AG08395 (cell line): ENCODE measurements at places on chromosomes 6 and 20.

DNA sequence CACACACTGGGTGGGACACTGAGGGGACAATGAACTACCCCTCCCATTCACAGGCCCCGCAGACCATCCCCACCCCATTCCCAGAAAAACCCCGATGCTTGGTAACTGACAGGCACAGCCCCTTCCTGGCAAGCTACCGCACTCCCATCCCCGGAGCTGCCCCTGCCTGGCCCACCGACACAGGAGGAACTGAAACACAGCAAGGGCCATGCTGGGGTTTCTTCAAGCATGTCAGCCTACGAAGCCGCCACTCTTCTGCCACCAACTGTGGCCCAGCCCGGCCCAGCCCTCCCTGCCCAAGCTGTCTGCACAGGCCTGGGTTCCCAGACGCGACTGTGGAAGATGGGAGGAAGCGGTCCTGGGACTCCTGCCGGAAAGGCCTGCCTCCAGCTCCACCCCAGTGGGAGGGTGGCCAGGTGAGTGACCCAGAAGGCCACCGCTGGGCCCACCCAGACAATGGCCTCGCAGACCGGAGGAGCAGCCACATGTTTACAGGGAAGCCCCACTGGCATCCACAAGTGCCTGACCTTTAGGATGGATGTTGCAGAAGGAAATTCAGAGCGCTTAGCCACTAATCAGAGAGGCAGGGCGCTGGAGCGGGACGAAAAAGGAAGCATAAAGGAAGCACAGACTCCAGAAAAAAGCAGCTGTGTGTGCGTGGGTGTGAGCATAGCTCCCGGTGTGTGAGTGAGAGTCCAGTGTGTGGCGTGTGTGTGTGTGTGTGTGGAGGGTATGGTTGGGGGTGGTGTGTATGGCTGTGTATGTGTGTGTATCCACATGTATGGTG is 91.6 kb downstream of the PRND start:
- DNase-seq: no peak

GRCh38 chr6:134177753-134178160 is 125.3 kb upstream of the SLC2A12 start:
- DNase-seq: peak; percentile 56

DNA sequence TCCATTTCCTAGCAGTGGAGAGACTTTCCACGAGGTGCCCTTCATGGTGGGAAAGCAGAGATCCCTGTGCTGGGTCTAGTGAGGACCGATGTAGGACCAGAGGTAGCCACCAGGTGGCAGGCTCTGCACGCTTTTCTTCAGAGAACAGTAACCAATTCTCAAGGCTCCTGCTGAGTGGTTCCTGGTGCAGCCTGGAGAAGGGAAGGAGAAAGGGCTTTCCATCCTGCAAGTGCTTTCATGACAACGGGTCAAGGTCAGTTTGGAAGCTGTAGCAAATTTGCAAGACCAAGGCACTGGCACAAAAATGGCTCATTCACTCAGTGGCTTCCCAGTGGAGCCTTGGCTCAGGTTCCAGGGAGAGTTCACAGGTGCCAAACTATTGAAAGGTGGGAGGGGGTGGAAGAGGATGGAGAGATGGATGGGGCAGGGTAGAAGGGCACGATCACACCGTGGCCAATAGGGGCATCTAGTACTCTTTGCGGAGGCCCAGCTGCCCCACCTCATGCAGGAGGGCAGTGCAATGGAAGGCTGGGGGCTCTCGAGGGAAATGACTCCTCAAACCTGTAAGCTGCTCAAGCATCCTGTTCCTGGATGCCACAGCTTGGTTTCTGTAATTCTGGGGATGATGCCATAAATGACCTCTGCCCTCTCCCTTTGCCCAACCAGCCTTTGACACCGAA is 25.5 kb upstream of the KCNK16 start:
- DNase-seq: peak; percentile 93

DNA sequence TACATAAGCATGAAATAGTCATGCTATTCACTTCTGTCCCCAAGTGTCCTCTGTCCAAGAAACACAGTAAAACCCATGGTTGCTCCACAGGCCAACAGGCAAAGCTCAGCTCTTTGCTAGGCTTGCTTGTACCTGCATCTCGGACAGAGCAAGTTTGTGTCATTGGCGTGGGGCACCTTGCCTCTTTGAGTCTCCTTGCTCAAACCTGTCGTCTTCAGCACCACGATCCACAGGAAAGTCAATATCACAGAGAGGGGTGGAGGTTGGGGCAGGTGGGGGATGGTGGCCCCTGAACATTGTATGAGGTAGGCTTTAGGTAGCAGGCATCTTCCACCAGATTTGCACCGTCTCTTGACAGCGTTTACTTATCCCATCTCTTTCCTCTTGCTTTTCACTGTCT is 4.1 kb upstream of the TMEM14B start:
- no peak for DNase-seq

- DNase-seq: no peak
Measured at GRCh38 chr6:141024526-141024925, 1108.2 kb upstream of the GJE1 start.

GRCh38 chr6:157461000-157461915 is 80.3 kb downstream of the ZDHHC14 start:
- DNase-seq: no peak

DNA sequence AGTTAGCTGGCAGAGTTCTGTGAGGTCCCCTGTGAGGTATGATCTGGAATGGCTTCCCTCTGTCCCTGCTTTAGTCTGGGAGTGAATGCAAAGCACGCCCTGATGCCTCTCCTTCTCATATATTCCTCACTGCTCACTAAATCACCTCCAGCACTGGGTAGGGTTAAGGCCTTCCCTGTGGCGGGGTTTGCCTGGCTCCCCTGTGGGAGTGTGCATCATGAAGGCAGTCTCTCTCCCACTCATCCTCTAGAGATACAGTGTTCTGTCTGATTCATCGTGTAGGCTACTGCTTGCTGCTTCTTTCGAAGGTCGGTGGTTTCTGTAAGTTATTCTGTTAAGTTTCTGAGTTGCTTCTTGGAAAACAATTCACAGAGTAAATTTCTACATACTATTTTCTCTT is 420.0 kb upstream of the EYS start:
- no peak for DNase-seq

- no peak for DNase-seq
Measured at GRCh38 chr20:33490934-33491656, 1.2 kb downstream of the CBFA2T2 start.

DNA sequence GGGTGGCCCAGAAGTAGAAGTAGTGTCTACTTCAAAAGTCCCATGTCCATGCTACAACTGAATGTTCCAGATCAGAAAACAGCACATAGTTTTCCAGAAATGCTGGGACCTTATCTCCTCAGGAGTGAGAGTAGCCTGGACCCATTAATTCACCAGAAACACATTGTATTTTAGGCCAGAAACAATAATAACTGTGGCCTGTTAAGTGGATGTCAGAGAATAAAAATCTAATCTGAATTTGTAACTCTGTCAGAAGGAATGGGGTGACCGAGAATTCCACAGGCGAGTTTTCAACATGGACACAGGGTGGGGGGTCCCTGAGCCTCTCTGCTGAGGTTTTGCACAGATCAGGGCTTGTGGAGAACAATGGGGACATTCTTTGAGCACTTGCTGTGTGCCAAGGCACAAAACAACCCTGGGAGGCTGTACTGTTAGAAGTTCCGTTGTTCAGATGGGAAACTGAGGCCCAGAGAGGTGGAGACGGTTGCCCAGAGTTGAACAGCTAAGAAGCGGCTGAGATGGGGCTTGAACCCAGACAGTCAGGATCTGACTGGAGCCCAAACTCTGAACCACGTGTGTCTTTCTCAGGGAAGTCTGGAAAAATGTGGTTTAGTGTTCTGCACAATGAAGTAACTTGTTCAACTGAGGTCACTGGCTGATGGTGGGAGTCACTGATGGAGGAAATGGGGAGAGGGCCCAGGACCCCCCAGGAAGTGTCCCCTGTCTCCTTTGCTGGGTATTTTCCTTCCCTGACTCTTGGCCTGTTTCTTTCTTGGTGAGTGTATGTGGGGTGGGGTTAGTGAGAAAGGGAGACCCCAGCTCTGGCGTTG is 44.2 kb downstream of the SNAI1 start:
- no peak for DNase-seq

DNA sequence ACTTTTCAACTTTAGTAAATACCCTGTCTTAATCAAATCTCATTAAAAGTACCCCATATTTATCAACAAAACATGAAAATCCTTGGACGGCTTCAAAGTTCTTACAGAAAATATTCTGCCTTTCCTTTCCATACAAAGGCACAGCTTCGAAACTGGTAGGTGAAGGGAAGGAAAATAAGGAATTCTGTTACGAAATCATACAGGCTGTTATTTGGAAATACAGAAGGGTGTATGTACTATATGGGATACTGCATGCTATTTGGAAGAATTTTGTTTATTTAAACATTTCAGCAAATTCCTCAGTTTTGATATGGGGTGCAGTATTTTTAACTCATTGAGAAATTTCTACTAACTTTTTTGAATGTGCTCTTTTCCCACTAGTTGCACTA is 138.4 kb upstream of the BTN3A2 start:
- no peak for DNase-seq

- DNase-seq: peak; percentile 58
Measured at GRCh38 chr6:1381481-1382330, 7.7 kb upstream of the FOXF2 start.

- no peak for DNase-seq
Measured at GRCh38 chr6:46255528-46255927, 84.7 kb upstream of the ENPP5 start.

DNA sequence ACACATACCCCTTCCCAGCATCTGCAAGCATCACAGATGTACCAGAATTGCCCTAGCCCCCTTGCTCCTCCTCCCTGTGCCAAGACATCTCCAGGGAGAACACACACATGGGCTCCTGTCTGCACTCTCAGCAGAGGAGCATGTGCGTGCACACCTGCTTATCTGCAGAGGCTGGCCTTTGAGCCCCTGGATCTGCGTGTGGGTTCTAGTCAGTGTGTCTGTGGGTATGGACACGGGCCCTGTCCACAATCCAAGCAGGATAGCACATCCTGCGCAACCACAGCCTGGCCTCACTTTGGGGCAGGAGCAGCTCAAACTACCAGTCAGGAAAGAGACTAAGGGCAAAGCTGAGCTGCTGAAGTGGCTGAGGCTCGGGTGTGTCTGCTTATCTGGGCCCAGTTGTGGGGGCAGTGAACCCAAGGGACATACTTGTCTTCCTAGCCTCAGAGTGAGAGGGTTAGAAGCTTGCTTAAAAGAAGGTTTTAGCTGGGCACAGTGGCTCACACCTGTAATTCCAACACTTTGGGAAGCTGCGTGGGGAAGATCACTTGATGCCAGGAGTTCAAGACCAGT is 41.0 kb downstream of the HM13 start:
- DNase-seq: no peak

GRCh38 chr6:168715643-168716481 is 274.9 kb downstream of the SMOC2 start:
- no peak for DNase-seq

GRCh38 chr6:35640017-35640664 is 48.6 kb downstream of the FKBP5 start:
- no peak for DNase-seq

- DNase-seq: no peak
Measured at GRCh38 chr20:48194583-48194982, 409.3 kb upstream of the SULF2 start.

DNA sequence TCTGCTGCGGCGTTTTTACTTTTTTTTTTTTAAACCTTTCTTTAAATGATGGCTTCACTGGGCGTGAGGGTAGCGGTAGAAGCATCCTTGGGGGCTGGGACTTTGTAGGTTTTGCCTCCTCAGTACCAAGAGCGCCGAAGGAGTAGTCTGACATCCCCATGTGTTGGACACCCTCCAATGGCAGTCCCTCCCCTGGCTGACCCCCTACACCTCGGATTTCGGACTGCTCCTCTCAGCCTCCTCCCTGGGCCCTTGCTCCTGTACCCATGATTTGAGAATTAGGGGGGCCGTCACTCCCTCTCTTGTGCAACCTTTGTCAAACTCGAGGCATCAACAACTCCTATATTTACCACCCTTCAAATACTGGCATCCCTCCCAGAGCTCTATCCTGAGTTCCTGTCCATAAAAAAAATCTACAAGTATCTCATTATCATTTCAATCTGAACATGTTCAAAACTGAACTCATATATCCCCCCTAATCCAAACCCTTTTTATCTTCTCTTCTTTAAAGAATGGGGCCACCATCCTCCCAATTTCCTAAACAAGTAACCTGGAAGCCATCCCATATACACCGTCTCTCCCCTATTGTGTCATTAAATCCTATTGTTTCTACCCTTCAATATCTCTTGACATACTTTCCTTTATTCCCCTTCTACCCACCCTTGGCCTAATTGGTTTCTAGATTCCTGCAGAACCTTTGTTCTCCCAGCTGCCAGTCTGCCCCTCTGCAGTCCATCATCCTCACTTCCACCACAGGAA is 1.2 kb upstream of the ARFGEF3 start:
- DNase-seq: no peak

GRCh38 chr6:168536665-168537539 is 95.9 kb downstream of the SMOC2 start:
- DNase-seq: no peak

DNA sequence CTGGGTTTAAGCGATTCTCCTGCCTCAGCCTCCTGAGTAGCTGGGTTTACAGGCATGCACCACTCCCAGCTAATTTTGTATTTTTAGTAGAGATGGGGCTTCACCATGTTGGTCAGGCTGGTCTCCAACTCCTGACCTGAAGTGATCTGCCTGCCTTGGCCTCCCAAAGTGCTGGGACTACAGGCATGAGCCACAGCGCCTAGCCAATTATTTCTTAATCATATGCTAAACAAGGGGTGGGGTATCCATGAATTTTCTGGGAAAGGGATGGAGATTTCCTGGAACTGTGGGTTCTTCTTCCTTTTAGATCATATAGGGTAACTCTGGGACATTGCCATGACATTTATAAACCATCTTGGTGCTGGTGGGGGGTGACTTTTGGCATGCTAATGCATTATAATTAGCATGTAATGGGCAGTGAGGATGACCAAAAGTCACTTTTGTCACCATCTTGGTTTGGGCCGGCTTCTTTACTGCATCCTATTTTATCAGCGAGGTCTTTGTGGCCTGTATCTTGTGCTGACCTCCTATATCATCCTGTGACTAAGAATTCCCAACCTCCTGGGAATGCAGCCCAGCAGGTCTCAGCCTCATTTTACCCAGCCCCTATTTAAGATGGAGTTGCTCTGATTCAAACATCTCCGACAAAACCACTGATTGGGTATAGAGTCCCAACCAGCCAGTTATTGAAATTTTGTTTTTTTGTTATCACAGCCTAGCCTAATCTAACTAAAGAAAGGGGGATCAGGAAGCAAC is 29.9 kb upstream of the DDR1 start:
- no peak for DNase-seq

GRCh38 chr6:17138033-17138432 is 36.2 kb downstream of the STMND1 start:
- no peak for DNase-seq

DNA sequence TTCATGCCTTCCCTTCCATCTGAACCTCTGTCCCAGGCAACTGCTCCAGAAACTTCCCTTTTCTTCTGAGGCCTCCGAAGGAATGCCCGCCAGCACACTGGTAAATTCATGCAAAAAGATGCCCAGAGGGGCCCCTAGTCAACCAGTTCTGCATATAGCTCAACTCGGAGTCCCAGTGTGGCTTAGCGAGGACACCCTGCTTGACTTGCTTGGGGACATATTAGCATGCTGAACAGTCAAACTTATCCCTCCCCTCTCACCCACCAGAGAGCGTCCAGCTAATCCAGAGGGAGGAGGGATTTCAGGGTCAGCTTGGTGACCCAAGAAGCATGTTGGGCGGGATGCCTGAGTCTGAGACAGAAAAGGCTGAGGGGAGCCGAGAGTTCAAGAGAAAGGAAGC is 23.0 kb upstream of the MDFI start:
- no peak for DNase-seq

- DNase-seq: no peak
Measured at GRCh38 chr6:163432300-163432699, 17.8 kb downstream of the QKI start.

- no peak for DNase-seq
Measured at GRCh38 chr6:56146086-56146485, 101.3 kb downstream of the COL21A1 start.
